Activated CD8-positive, alpha-beta memory T cell treated with anti-CD3 and anti-CD28 coated beads for 1 hour (primary cell): ENCODE measurements at places on chromosomes 2 and 18.

- DNase-seq = no peak
Observed at GRCh38 chr2:11446733-11447248, 19.2 kb downstream of the E2F6 start.

GRCh38 chr2:165874445-165875039 is 79.0 kb downstream of the TTC21B start:
- DNase-seq = no peak

GRCh38 chr2:109382226-109382895 is 231.4 kb downstream of the SEPTIN10 start:
- DNase-seq = no peak

- no peak for DNase-seq
Observed at GRCh38 chr18:36376361-36376760, 78.8 kb downstream of the FHOD3 start.

DNA sequence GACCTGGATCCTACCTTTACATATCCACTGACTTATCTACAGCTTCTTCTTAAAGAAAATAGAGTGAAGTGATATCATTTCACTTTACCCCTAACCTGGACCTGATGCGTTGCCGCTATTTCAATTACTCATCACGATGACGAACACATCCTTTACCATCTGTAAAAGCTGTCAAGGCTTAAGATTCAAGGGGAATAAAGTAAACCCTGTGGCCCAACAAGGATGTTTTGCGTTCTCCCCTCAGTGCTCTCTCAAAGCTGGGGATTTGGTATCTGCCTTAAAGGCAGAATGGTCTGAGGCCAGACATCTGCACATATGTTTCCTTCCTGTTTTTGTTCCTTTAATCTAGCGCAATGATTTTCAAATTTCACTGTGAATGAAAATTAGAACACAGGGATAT is 100.1 kb upstream of the KLF7 start:
- DNase-seq = no peak

- DNase-seq = no peak
Observed at GRCh38 chr2:229713371-229714079, 830 bp downstream of the DNER start.

- DNase-seq = no peak
Observed at GRCh38 chr2:110903548-110903947, 171.2 kb downstream of the ACOXL start.

GRCh38 chr2:222358876-222359275 is 60.1 kb upstream of the PAX3 start:
- DNase-seq = no peak

DNA sequence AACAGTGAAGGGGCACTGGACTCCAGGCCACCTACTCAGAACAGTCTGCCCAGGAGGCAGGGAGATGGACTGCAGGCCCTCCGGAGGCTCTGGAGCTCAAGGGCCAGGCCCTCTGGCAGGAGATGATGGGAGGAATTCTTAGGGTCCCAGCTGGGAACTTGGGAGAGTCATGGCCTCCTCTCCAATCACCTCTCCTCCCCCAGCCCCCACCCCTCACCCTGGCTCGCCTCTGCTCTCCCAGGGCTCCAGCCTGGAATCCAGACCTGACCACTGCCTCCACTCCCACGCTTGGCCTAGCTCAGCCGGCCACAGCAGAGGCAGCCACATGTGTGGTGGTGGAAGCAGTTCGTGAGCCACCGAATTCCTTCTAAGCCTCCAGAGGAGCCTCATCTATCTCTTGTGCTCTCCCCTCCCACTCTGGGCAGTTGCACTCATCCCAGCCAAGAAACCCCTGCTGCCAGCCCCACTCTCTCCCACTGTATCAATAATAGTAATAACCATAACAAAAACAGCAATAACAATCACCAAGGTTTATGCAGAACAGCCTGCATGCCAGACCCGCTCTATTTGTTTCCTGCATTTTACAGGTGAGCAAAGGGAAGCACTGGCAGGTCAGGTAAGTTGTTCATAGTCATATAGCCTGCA is 67.4 kb downstream of the TNS1 start:
- no peak for DNase-seq

DNA sequence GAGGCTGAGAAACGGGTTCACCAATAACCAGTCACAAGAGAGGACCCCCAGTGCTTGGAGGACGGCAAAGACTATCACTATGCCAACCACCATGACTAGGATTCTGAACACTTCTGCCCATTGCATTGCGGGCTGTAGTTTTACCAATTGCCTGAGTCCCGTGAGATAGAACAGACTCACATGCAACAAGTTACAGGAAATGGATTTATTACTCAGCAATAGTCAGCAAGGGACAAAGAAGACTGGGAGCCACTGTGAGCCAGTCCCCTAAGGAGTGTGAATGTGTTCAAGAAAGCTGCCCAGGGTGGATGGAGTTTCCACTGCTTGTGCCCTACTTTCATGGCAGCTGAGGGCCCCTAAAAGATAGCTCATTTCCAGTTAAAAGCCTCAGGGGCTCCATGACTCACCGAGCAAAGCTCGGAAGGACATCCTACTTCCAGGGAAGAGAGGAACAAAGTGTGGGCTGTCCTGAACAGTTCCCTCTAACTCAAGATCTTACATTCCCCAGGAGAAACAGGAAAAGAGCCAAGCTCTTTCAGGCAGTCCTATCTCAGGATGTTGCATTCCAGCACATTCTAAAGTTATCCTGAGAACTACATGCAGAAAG is 54.4 kb downstream of the SLC4A3 start:
- DNase-seq = no peak

- no peak for DNase-seq
Observed at GRCh38 chr2:233407771-233408181, 53.5 kb downstream of the DGKD start.

GRCh38 chr2:101399021-101399799 is 11.9 kb upstream of the CREG2 start:
- DNase-seq = no peak

DNA sequence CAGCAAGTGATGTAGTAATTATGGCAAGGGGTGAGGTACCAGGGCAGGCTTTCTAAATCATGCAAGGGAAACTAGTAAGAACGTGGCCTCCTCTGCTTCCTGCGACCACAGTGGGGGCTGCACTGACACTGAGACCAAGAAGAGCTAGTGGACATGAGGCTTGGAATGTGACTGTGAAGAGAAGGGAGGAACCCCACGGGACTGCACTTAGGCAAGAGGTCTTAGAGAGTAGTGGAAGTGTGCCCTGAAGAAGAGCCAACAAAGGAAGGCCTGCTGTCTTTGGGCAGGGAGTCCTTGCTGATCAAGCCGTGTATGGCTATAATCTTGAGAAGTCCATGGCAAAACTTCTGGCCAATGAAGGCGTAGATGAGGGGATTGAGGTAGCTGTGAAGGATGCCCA is 8.9 kb upstream of the RUFY4 start:
- DNase-seq = no peak

GRCh38 chr2:113842919-113843736 is 46.8 kb upstream of the ACTR3 start:
- no peak for DNase-seq

- no peak for DNase-seq
Observed at GRCh38 chr2:36172824-36173223, 182.8 kb upstream of the CRIM1 start.

GRCh38 chr2:174590928-174591648 is 6.5 kb downstream of the WIPF1 start:
- no peak for DNase-seq

GRCh38 chr2:120343433-120344105 is 2.4 kb upstream of the INHBB start:
- DNase-seq = no peak

DNA sequence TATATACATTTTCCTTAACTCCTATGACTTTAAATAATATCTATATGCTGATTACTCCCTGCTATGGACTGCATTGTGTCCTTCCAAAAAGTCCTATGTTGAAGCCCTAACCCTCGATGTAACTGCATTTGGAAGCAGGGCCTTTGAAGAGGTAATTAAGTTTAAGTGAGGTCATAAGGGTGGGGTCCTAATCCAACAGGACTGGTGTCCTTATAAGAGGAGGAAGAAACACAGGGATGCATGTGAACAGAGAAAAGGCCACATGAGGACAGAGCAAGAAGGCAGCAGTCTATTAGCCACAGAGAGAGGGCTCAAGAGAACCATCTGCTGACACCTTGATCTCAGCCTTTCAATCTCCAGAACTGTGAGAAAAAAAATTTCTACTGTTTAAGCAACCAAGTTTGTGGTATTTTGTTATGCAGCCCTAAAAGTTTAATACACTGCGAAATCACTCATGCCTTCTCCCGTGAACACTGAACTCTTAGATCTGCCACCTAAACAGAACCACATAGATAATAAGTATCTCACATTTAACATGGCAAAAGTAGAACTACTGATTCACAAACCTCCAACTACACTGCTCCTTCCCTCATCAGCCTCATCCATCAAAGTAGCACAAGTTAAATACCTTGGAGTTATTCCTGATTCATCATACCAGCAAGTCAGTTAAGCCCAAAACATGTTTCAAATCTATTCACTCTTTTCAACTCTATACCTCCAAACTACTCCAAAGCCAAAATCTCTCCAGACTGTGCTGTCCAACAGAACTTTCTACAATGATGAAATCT is 65.4 kb downstream of the HIBCH start:
- no peak for DNase-seq

- DNase-seq = no peak
Observed at GRCh38 chr2:45649858-45650811, 1.3 kb upstream of the PRKCE start.

- DNase-seq = no peak
Observed at GRCh38 chr2:24049485-24050021, at the start of gene FKBP1B. TSS of gene FKBP1B (plus strand) at chr2:24049741. CDS start at chr2:24049850, 109 bp downstream.

DNA sequence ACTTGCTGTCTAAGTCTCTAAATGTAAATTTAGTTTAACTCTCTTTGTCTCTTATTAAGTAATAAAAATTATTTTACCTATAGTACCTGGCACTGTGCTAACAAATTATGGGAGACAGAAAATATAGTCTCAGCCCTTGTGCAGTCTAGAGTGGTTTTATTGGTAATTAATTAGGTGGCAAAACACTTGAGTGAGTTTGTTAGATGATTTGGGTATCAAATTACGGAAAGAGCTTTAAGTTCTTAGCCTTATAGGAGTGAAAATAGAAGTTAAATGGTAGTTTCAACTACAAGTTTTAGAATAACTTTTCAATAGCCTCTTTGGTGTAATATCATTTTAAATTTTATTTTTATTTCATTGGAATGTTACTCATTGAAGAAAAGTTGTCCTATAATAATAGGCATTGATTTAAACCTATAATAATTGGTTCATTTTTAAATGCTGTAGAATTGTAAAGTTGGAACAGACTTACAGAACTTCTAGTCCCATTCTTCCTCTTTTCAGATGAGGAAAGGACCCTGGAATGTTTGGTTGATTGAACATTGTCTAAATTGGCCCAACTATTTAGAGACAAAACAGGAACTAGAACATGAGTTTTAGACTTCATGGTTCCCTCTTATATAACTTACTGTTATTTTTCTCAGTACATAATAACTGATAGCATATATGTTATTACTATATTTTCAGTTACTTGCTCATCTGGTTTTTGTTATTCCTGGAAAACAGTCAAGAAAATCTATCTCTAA is 10.2 kb upstream of the HTR2B start:
- no peak for DNase-seq

GRCh38 chr2:142769761-142770160 is 107.7 kb upstream of the KYNU start:
- DNase-seq = no peak

- DNase-seq = no peak
Observed at GRCh38 chr18:51028201-51028805, 1.7 kb upstream of the SMAD4 start.

- no peak for DNase-seq
Observed at GRCh38 chr18:58098706-58099105, 54.7 kb downstream of the NEDD4L start.

DNA sequence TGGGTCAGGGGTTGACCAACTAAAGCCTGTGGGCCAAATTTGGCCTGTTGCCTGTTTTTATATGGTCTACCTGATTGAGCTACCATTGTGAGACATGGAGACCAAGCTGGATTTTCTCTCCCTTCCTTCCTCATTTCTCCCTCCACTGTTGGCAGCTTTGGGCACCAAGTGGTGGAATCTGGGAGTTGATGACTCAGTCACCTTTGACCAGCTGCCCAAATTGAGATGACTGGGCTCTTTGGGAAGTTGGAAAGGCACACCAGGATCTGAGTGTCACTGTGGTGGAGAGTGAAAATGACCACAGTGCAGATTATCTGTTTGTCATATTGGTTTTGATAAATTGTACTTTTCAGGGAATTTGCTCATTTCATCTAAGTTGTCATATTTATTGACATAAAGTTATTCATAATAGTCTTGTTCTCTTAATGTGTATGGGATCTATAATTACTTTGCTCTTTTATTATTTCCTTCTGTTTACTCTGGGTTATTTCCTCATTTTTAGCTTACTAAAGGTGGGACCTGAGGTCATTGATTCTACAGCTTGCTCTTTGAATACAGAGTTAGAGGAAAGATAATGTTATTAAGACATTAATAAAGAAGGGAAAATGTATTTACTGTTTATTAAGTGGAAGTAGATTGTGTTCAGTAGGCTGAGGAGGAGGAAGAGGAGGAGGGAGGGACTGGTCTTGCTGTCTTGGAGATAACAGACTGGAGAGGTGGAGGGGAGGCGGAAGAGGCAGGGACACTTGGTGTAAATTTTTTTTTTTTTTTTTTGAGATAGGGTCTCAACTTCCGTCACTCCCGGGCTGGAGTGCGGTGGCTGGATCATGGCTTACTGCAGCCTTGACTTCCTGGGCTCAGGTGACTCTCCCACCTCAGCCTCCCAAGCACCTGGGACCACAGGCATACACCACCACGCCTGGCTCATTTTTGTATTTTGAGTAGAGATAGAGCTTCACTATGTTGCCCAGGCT is 31.8 kb downstream of the AGFG1 start:
- no peak for DNase-seq

DNA sequence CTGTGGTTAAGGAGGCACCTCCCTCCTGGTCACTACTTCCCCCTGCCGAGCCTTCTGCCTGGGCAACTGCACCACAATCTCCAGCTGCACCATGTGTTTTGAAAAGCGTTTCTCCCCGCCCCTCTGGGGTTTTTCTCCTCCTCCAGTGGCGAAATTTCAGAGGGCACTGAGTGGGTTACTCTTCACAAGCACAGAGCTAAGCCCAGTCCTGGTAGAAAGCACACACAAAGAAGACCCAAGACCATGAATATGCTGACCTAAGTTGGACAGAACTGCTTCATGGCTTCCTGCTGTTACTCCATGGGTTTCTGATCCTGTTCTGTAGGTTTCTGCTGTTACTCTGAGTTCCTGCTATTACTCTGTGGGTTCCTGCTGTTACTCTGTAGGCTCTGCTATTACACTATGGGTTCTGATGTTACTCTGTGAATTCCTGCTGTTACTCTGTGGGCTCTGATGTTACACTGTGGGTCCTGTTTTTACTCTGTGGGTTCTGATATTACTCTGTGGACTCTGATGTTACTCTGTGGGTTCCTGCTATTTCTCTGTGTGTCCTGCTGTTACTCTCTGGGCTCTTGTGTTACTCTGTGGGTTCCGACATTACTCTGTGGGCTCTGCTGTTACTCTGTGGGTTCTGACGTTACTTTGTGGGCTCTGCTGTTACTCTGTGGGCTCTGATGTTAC is 216.6 kb downstream of the RTP5 start:
- no peak for DNase-seq
